ENCODE measurements at places on chromosomes 1 and 21.

- no peak for DNase-seq
Observed at GRCh38 chr1:156244126-156244525, 2.1 kb downstream of the BGLAP start.

DNA sequence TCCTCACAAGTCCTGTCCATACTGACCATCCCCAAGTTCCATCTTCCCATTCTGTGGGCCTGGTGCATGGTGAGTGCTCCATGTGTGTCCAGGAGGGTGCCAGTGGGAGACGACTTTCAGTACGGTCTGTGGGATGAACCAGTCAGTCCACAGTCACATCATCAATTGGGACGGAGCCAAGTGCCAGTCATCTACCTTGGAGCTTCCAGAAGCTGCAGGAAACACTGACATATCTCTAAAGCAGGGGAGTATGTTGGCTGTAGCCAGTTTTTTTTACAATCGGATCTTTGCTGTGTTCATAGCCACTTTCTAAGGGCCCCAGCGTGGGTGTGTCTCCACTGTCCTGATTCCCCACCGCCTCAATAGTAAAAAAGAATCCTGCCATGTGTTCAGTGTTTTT, 13.6 kb upstream of the TRIM17 start:
- DNase-seq = no peak

DNA sequence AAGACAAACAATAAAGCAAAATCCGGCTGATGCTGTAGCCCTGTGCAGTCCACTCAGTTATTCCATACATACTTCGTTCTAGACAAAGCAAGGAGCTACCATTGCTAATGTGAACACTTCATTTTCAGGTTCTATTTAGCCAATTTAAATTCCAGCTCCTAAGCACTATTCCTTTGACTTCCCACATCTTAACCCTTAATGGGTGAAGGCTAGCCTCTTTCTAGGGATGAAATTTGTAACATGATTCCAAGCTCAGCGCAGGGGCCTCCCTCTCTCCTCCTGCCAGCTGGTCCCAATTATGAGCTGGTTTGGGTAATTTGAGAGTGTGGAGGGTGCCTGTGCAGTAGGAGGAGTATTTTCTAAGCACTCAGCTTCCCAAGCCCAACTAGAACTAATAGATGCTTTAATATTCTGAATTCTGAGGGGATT, 53.9 kb upstream of the PTGFRN start:
- DNase-seq = no peak

- DNase-seq = no peak
Observed at GRCh38 chr21:42986125-42986783, 11.9 kb downstream of the PKNOX1 start.

DNA sequence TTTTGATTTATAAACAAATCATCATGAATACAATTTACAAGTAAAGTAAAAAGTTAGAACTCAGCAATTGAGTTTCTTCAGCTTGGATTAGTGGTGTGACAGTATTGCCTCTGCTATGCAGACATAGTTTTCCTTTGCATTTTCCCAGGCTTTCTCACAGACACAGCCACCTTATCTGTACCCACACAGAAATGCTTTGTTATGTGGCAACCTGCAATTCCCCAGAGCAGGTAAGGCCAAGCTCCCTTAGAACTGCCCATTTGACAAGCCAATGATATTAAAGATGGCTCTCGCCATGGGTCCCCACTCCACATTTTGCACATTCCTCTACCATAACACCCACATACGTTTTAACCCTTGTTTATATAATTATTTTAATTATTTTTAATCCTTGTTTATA, 14.2 kb downstream of the FMO5 start:
- DNase-seq = no peak

DNA sequence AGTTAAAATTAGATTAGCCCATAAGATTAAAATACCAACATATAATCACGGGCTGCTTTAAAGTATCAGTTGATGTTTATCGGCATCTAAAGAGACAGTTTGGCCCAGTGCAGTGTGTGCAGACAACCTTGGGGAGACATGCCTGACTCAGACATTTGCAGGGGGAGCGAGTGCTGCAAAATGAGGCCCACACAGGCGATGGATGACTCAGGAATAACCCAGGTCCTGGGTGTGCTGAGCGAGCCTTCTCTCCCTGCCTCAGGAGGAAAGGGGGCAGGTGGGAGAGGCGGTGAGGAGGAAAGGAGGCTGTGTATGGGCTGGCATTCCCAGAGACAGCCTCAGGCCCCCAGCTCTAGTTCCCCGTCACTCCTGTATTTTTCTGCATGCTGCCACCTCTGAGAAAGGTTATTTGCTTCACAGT, 9.0 kb downstream of the SLC9A1 start:
- no peak for DNase-seq

- DNase-seq = no peak
Observed at GRCh38 chr1:30525971-30526651, 197.3 kb downstream of the MATN1 start.

GRCh38 chr1:151309811-151310323, 17.3 kb downstream of the PI4KB start:
- no peak for DNase-seq

- no peak for DNase-seq
Observed at GRCh38 chr1:221228594-221228993, 349.4 kb downstream of the HLX start.
